Stimulated activated CD4-positive, alpha-beta T cell treated with anti-CD3 and anti-CD28 coated beads, TNF-alpha, amount 100 ng/mL, for 4 hours (primary cell): ENCODE measurements at places on chromosomes 1 and 21.
A peak's percentile ranks its signal among the peaks of the same experiment; 100 is the strongest.

DNA sequence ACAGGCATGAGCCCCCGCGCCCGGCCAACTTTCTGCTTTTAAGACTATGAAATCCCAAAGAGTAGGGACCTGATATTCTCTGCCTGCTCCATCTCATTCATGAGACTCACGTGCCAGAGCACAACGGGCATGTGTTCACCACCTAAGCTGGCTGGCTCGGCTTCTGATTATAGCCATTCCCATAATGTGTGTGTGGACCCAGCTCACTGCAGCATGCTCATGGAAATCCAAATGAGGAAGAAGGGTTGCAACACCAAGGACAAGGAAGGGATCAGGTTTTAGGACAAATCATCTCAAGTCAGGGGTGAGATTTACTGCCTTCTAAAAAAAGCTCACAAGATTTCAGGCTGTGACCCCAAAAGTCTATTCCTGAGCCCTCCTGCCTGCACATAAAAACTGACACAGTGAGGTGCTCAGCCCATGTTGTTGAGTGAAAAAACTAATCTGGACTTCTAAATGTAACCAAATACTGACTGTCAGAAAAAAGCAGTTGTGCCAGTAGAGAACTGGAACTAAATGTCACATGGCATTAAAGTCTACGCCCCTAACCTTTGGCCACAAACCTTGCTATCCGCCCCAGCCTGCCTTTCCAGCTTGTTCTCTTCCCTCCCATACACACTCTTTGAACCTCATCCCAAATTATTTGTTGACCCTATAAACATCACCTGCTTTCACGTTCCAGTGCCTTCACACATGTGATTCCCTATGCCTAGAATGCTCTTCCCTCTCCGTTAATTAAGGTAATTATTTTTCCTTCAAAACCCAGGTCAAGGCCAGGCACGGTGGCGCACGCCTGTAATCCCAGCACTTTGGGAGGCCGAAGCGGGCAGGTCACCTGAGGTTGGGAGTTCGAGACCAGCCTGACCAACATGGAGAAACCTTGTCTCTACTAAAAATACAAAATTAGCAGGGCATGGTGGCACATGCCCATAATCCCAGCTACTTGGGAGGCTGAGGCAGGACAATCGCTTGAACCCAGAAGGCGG lies 9.1 kb upstream of the COA7 start:
- no peak for DNase-seq

DNA sequence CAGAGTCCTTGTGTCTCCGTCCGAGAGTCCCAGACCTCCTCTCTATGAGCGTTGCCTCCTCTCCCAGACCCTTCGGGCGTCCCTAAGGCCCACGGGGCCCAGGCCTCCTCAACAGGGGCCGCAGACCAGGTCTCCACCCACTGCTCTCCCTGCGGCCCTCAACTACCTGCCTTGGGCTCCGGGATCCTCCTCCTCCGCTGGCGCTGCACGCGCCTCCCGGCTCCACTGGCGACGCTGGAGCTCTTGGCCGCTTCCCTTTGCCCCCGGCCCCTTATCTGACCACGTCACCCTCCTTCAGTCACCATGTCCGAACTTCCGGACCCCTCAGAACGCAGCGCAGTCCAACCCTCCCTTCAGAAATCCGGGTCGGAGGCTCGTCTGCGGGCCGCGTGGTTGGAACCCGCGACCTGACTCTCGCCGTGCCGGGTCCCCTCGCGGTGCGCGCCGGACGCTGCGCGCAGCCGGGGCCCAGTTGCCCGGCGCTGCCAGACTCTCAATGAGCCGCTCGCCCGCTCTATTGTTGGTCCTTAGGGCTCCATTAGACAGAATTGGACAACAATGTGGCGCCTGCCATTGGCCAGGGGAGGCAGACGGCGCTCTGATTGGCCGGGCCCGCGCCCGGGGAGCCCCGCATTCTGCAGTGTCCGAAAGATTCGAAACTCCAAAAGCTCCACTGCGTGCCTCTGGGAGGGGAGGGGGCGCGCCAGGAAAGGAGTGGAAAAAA lies at the start of gene DMRTA2:
DMRTA2 (minus strand) TSS at position 498 of the 724 bp plus-strand sequence. CDS start 1,907 bp downstream, outside the sequence.
- DNase-seq, result no peak

DNA sequence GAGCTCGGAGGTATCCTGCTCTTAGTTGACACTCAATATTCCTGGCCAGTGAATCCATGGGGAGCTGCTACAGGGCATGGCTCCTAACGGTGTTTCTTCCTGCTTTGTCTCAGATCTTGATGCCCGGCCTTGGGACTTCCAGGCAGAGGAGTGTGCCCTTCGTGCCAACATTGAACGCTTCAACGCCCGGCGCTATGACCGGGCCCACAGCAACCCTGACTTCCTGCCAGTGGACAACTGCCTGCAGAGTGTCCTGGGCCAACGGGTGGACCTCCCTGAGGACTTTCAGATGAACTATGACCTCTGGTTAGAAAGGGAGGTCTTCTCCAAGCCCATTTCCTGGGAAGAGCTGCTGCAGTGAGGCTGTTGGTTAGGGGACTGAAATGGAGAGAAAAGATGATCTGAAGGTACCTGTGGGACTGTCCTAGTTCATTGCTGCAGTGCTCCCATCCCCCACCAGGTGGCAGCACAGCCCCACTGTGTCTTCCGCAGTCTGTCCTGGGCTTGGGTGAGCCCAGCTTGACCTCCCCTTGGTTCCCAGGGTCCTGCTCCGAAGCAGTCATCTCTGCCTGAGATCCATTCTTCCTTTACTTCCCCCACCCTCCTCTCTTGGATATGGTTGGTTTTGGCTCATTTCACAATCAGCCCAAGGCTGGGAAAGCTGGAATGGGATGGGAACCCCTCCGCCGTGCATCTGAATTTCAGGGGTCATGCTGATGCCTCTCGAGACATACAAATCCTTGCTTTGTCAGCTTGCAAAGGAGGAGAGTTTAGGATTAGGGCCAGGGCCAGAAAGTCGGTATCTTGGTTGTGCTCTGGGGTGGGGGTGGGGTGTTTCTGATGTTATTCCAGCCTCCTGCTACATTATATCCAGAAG lies 16.7 kb downstream of the ALX3 start:
- peak; percentile 57 for DNase-seq

DNA sequence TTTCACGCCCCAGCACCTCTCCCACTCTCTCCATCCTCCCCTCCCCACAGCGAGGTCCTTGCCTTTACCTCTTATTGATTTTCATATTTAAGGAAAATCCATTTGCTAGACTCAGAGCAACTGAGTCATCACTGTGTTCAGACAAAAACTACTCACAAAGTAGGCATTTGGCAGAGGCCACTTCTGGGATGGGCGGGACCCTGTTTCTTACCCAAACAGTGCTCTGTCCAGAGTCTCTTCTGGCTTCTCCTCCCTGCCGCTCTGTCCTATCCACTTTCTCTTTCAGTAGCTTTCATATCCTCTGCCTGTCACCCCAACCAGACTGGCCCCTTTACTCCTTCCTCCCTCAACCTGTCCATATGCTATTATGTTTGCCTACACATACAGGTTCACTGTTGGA lies 2.4 kb upstream of the NAV1 start:
- no peak for DNase-seq

- DNase-seq, result no peak
These were observed 7.6 kb upstream of the CLCA2 start for GRCh38 chr1:86416343-86416742.

DNA sequence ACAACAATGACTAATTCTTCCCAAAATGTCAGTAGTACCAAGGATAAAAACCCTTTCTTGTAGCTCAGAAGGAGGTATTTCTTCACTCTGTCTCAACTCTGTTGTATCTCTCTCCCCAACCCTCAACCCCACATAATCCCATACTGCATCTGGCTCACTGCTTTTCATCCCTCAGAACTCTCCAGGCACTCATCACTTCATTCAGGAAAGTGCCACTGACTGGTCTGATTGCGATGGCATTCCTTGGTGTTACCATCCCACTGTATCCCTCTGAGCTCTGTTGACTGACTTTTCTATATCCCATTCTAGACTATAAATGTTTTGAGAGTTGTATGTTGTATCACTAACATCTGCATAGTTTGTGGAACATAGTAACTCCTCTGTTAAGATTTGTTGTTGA lies 483.5 kb upstream of the ADGRL2 start:
- DNase-seq, result no peak

- no peak for DNase-seq
These were observed 8.0 kb downstream of the DHX9 start for GRCh38 chr1:182847105-182847504.

- DNase-seq, result no peak
These were observed 22.9 kb upstream of the CLSTN1 start for GRCh38 chr1:9846611-9847171.

DNA sequence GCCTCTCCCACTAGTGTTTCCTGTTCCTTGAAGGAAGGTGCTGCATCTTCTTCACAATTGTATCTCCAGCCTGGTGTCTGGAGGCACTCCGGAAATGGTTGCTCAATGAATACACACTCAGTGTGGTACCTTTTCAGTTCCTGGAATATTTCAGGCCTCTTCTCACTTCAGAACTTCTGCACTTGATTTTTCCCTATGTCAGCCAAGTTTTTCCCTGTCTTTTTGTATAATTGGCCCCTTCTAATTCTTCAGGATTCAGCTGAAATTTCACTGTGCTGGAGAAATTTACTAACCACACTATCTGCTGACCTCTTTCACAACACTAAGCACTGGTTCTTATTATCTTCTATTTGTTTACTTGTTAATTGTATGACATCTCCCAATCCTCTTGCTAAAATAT lies 61.2 kb upstream of the MAP10 start:
- no peak for DNase-seq

GRCh38 chr1:178086294-178086693 lies 7.6 kb upstream of the RASAL2 start:
- no peak for DNase-seq

- DNase-seq, result no peak
These were observed 9.6 kb downstream of the TAGLN2 start for GRCh38 chr1:159915571-159916241.

- no peak for DNase-seq
These were observed 21.0 kb downstream of the PLXNA2 start for GRCh38 chr1:208223136-208223535.

DNA sequence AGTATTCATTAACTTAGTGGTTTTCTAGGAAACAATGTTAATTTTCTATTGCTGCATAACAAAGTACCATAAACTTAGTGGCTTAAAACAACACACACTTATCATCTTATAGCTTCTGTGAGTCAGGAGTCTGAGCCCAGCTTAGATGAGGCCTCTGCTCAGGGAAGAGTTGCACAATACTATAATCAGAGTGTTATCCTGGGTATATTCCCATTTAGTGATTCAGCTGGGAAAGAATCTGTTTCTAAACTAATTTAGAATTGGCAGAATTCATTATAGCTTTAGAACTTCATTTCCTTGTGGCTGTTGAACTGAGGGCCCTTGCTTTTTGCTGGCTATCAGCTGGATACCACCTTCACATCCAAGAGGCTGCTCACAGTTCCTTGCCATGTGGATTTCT lies 515.5 kb downstream of the BRINP3 start:
- DNase-seq, result no peak

DNA sequence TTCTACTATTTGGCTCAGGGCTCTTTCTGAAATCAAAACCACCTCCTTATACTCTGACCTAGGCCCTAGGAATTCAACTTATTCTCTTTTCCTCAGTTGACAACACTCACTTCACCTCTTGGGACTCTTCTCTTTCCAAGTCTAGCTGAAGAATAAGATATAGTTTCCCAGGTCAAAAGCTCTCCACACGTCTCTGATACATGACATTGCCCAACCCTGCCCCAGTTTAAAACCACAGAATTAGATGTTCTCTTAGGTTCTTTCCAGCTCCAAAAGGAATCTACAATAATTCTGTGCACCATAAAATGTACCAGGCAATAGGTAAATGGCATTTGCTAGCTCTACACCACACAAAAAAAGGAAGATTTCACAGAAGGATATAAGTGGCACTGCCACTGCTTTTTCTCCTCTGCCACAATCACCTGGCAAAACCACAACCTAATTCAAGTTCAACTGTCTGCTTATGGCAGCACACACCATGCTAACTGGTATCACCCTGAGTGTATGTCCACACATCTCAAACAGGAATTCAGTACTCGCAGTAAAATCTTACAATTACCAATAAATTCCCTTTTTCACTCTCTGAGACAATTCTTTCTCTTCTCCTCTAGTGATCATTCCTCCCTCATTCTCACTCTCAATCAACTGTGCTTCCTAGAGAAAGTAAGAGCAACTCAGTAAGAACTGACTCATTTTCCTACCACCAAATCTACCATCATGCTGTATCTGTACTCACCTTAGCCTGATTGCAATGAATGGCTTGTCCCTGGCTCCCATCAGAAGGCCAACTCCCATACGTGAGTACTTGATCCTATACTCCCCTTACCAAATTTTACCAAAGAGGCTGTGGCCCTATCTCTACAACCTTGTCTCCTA lies 27.3 kb downstream of the ZBTB8OS start:
- DNase-seq, result no peak

GRCh38 chr21:42467140-42467983 lies 28.7 kb downstream of the RSPH1 start:
- no peak for DNase-seq

- peak; percentile 9 for DNase-seq
These were observed 985 bp downstream of the SYT6 start for GRCh38 chr1:114152508-114153260.

DNA sequence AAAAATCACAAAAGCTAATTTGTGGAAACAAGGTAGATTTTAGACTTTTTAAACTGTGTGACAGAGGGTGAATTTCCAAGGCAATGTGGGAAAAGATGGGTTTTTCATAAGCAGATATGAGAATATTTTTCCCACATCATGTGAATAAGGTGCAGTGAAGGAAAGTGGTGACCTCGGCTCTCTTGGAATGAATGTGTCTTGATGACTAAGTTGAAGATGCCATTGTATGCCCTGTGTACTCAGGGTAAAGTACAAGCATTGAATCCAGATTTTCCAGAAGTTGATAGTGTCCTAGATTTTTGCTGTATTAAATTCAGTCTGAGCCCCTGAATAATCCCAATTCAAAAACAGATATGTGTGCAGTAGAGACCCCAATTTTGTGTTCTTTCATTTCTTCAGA lies 442.6 kb upstream of the ADGRL2 start:
- DNase-seq, result no peak

DNA sequence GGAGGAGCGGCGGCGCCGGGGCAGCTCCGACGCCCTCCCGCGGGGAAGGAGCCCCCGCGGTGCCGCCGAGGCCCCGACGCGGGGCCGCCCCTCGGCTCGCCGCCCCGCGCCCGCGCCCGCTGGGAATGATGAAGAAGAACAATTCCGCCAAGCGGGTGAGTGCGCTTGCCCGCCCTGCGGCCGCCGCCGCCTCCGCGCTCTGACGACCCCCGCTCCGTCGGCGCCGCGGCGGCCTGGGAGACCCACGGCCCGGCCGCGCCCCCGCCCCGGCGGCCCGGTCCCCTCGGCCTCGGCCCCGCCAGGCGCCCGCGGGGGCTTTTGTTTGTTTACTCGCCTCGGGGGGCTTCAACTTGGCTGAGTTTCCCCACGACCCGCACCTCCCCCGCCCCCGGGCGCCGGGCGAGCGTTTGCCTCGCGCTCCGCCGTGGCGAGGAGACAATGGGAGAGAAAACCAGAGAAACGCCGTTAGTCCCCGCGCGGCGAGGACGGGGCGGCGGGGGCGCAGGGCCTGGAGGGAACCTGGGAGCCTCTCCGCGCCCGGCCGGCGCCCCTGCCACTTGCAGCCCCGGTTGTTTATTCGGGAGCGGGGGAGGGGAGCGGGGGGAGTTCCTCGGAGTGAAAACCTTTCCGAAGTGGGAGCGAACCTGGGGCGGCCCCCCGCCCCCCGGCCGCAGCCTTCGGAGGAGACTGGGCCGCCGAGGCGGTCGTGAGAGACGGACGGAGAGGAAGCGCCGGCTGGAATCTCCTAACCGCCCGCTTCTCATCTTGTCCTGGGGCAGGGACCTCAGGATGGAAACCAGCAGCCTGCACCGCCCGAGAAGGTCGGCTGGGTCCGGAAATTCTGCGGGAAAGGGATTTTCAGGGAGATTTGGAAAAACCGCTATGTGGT lies 661 bp downstream of the PLEKHO1 start:
- DNase-seq, result no peak
